T-cell (primary cell): ENCODE measurements at places on chromosomes 7 and 10. TPM values are rescaled to one million over a fixed set of nuclear protein-coding genes. Genes with fewer than 3 reads are reported as not detected.
A peak's percentile ranks its signal among the peaks of the same experiment; 100 is the strongest.

GRCh38 chr7:103630318-103630717 is 184.3 kb upstream of the SLC26A5 start:
- no peak for DNase-seq

GRCh38 chr10:13100349-13101294 is 659 bp downstream of the OPTN start:
- DNase-seq = no peak

DNA sequence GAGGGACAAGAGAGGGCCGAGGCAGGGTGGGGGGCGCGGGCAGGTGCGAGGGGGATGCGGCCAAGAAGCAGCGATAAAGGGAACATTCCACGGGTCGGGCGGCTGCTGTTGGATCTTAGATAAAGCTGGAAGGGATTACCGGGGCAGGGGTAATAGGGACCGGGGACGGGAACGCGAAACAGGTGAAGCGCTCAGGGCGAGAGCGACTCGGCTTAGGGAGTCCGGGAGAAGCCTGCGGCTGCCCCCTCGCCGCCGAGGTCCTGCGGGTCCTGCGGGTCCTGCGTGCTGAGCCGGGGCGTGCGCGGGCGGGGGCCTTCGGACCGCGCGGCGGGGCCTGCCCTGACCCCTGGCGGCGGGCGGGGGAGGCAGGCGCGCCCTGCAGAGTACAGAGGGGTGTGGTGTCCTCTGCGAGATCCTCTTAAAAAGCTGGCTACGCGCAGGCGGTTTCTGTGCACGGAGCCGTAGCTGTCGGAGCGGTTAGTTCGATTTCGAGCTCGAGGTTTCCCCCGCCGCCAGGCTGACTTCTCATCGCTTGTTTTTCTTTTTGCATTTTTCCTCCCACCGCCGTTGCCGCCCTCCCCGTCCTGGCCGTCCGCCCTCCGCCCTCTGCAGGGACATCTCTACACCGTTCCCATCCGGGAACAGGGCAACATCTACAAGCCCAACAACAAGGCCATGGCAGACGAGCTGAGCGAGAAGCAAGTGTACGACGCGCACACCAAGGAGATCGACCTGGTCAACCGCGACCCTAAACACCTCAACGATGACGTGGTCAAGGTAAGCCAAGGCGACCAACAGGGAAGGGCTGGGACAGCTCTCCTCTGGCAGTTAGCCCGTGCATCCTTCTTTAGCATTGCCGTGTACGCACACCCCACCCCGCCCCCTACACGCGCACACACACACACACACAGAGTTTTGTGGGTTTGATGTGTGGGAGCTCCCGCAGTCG is 1.4 kb downstream of the CAV1 start:
- peak; percentile 57 for DNase-seq

GRCh38 chr7:71854546-71855397 is 557.4 kb downstream of the CALN1 start:
- no peak for DNase-seq

- DNase-seq = no peak
Observed at GRCh38 chr7:81410471-81411117, 359.3 kb downstream of the HGF start.

The UPF2 gene
- total RNA-seq = 29.1 TPM

The SORCS1 gene
- not detected for total RNA-seq
